ENCODE measurements at places on chromosomes 4 and X.
A peak's percentile ranks its signal among the peaks of the same experiment; 100 is the strongest.

- DNase-seq, result no peak
Measured at GRCh38 chr4:69058410-69059059, 37.7 kb upstream of the UGT2B7 start.

GRCh38 chrX:11193035-11193469, 81.9 kb downstream of the HCCS start:
- DNase-seq, result no peak

DNA sequence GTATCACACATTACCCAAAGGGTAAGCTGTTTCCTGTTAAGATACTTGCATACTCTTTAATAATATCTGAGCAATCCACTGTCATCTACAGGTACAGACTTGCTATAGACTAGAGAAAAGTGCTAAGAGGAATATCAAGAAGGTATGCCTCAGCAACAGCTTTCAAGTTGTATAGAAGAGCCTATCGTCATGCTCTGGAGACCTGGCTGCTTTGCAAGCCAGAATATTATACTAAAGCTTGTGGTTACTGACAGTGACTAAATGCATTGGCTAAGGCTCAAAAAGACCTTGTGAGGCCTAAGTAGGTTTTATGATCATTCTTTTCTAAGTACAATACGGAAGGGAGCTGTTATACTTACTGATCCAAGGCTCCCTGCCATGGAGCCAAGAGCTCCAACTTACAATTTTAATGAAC, 11.3 kb downstream of the LAMP2 start:
- DNase-seq, result no peak

GRCh38 chr4:113052379-113052951, 3.0 kb downstream of the ANK2 start:
- no peak for DNase-seq

DNA sequence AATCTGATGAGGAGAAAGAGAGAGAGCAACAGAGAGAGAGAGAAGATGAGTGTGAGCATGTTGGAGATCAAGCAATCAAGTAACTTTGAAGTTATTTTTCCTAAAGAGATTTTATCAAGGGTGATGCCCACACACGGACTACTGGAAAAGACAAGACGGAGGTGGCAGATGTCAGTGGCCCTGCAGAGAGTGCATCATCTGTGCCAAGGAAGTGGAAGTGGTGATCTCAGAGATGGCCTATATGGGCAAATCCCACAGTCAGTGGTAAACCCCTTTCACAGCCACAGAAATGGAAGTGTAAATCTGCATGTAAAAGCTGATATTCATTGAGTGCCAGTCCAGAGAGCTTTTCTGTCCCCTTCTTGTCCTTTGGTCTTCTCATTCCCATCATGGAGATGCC, 577.2 kb upstream of the AADAT start:
- no peak for DNase-seq

- no peak for DNase-seq
Measured at GRCh38 chr4:17166954-17167353, 268.5 kb upstream of the LDB2 start.

DNA sequence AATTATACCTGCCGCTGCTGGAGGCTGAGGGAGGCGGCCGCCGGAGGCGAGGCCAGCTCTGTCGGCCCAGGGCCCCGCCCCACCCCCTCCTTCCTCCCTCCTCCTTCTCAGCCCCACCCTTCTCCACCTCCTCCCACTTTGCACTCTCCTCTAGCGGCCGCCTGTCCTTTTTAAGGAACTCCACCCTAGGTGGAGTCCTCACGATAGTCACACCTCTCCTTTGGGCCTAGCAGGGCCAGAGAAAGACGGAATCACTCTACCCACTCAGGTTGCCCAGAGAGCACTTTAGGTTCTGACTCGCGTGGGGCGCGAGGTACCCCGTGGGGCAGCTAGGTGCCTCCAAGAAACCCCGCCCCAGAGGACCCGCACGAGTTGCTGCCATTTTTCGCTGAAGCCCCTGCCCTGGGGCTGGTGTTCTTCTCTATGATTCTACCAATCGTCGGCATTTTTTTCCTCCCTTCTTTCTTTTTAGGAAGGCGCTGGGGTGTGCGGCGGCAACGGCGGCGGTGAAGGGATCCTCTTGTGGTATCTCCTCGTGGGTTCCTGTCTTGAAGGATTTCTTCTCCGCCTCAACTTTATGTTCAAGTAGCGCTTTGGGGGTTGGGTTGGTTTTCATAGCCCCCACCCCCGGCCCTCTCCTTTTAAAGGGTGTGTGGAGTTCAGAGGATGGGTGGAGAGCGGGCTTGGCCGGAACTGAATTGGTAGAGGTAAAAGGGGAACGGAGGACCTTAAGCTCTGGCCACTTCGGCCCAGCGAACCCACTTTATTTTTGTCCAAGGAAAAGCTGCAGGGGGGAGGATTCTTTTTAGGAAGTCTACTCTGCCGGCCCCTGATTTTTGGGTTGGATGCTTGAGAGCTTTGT, at the start of gene KLF8:
Gene KLF8 (plus strand): TSS at position 136 of the 862 bp plus-strand sequence. CDS start 979 bp downstream, outside the sequence.
- peak; percentile 14 for DNase-seq

- DNase-seq, result no peak
Measured at GRCh38 chrX:19879735-19880378, 7.5 kb downstream of the SH3KBP1 start.

- DNase-seq, result no peak
Measured at GRCh38 chr4:120869613-120870278, 52.8 kb downstream of the PRDM5 start.

DNA sequence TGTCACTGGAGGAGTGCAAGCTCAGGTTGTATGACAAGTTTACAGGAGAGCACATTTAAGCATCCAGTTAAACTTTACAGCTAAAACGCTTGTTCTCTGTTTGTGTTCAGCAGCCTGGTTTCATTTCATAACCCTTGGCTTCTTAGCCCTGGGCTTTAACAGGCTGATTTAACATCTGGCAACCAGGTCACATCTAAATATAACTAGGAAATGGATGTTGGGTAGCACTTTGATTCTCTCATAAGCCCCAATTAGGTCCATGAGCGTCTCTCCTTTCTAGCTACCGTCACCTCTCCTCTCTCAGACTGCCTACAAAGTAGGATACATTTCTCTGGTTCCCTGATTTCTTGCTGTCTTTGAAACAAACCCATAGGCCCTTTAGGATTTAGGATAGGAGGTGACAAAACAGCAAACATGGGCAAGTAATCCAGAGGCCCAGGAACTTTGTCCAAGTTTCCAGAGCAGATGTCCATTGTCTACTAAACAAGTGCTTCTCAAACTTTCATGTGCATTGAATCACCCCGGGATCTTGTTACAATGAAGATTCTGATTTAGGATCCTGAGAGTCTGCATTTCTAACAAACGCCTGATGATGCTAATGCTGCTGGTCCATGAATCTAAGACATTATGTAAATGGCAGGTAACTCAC, 22.5 kb downstream of the OTUD6A start:
- no peak for DNase-seq

DNA sequence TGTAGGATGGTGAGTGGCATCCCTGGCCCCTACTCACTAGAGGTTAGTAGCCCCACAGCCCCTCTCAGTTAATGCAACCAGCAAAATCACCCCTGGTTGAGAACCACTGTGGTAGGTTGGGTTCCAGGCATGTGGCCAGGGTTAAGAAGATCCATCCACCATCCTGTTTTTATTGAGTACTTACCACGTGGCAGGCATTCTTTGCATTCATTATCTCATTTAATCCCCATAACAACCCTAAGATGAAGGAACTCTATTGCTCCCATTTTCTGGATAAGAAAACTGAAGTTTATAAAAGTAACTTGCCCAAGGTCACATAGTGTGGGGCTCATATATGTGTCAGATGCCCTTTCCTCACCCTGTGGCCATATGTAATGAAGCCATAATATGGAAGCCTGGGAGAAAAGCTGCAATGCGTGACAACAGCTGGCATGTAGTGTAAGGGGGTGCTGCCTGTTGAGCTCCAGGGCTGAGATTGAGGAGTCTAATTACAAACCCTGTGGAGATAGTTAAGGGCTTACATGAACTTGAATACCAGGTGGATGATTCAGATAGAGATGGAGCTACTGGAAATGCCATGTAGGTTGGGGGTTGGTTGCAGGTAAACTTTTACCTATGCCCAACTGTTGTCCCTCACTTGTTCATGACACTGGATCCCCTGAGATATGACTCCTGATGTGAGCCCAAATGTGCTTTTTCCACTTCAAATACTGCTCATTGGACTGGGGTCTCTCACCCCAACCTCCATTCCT, 100.2 kb upstream of the PGRMC2 start:
- DNase-seq, result no peak

GRCh38 chrX:2502668-2503519, 2.1 kb upstream of the DHRSX start:
- DNase-seq, result no peak

- DNase-seq, result no peak
Measured at GRCh38 chrX:15751155-15751819, 13.2 kb downstream of the CA5B start.

DNA sequence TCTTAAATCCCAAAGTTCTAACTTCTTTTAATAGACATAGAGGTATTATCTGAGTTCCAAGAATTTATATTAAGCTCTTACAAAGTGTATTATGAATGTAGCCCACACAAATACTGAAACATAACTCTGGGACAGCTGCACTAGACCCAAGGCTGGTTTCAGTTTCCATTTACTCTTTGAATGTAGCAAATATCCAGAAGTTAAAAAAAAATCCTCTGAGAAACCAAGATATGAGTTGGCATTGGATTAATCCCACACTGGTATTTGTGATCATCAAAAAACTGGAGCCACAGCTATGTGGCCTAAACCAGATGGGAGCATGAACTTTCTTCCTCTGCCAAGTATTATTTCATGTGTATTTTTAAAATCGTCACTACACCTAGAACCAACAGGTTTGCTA, 23.6 kb upstream of the SMPX start:
- DNase-seq, result no peak

DNA sequence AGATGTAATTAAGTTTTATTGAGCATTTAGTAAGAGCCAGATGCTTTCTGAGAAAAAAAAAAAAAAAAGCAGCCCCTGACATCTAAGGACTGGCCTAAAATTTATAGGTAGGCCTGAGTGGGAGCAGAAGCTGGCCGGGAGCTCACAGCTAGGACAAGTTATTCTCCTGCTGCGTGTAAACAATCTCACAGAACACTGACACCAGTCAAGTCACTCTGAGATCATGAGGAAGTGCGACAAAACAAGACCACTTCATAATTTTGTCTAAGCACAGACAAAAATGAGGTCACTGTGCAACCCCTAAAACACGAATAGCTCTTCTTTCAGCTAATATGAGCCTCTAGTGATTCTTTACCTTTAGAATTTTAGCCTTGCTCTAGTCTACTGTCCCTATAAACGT, 15.3 kb upstream of the NSUN7 start:
- no peak for DNase-seq

DNA sequence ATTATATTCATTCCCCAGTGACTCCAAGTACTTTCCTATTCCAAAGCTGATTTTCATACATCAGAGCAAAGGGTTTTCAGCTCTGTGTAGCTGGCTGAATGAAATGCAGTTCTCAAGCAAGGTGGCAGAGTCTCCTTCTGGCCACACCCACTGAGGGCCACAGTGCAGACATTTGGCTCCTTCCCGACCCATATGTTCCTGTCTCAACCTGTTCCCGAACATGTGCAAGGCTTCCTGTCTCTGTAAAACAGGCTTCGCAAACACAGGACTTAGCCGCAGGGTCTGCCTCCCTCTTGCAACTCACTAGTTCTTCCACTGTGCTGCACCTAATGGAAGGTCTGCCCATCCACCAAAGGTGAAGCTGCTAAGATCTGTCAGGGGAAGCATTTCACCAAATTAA, 249.2 kb downstream of the MID1IP1 start:
- DNase-seq, result no peak

DNA sequence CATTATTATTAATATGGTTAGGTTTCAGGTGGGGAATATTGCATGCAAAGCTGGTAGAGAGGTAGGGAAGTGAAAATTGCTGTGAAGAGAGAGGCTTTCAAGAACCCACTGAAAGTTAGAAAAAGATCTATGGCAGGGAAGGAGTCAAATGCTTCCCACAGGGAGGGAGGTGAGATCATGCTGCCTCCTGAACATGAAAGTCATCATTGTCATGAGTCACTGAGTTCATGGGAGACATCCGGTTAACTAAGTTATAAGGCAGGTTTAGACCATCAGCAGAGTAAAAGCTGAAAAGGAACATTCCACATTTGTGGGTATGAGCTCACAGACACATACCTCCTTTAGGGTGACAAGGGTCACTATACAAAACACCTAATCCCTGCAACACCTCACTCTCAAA, 16.2 kb downstream of the GATB start:
- DNase-seq, result peak; percentile 7

GRCh38 chr4:162959046-162959445, 207.6 kb downstream of the NAF1 start:
- no peak for DNase-seq

DNA sequence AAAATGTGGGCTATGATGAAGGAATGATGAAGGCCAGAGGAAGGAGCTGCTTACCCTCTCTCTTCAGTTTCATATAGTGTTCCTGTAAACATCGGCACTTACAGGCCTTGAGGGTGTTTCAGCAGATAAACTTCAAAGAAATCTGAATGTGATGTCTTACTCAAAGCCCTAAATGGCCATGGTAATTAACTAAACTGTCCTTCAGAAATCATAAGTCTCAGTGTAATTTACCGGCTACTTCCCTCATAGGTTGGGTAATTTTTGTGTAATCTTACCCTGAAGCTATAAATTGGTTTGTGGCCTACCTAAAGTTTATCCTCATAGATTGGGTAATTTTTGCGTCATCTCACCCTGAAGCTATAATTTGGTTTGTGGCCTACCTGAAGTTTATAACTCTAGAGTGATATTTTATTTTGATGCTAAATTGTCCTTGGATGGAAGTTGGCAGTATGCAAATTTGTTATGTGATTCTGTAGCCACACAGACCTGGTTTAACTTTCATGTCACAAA, 2700.3 kb downstream of the ARAP2 start:
- no peak for DNase-seq

DNA sequence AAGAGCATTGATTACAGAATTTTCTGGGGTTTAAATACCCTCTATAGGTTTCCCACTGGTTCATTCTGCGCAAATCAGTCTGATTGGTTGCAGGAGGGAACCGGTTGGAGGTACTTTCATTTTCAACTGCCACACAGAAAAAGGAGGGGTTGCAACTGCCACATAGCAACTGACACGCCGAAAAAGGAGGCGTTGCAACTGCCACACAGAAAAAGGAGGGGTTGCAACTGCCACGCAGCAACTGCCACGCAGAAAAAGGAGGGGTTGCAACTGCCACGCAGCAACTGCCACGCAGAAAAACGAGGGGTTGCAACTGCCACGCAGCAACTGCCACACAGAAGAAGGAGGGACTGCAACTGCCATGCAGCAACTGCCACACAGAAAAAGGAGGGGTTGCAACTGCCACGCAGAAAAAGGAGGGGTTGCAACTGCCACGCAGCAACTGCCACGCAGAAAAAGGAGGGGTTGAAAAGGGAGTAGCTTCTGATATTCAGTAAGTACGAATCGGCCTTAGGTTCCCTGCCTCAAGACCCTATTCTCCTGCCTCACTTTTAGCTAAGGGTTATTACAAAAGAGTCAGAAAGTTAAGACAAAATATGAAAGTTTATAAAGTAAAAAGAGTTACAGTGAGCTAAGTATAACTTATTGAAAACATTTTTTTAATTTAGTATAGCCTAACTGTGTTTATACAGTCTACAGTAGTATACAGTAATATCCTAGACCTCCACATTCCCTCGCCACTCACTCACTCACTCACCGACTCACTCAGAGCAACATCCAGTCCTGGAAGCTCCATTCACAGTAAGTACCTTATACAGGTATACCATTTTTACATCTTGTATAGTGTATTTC, 431.8 kb downstream of the KCTD8 start:
- no peak for DNase-seq

Data from hematopoietic multipotent progenitor cell treated with erythropoietin and hydrocortisone succinate and interleukin-3 and kit ligand, for 15 days (in vitro differentiated cells).